ENCODE measurements at places on chromosomes 2 and 18.

DNA sequence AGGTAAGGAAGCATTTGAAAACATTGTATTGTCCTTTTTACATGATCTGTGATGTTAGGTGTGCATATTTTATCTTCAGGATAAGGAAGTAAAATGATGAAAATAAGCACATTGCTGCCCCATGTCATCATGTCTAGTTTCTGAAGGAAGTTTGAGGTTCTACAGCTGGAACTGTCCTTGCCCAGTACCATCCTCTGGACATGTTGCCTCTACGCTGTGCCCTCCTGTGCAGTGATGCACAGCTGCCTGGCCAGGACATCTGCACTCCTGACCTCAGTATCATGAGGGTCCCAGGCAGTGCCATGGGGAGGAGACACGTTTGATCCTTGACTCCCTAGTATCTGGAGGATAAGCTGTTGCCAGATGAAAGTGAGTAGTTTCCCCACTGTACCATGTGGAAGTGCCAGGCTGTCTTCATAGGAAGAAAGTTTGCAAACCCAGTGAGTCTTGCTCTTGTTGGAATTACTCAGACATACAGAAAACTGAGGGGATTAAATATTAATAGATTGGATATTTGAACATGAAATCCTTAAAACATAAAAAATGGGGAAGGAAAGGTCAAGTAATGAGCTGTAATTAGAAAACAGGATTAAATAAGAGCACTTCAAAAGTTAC lies 9.5 kb downstream of the ALKAL2 start:
- DNase-seq, result no peak

DNA sequence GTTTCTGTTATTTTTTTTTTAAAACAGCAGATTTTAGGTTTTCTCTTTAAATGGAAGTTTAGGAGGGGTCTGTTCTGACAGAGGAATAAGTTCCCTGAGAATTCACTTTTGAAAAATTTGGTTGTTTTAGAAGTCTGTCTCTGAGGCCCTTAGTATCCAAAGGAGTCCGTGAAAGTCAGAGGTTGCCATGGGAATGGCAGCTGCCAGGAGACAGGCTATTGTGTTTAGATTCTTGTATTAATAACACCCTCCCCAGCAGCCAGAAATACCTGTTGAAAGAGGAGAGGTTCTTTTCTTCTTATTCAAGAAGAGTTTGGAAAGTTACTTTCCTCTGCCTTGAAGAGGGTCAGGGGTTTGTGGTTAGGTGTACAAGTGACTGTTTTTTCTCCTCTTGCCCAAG lies 29.5 kb downstream of the TNP1 start:
- no peak for DNase-seq

DNA sequence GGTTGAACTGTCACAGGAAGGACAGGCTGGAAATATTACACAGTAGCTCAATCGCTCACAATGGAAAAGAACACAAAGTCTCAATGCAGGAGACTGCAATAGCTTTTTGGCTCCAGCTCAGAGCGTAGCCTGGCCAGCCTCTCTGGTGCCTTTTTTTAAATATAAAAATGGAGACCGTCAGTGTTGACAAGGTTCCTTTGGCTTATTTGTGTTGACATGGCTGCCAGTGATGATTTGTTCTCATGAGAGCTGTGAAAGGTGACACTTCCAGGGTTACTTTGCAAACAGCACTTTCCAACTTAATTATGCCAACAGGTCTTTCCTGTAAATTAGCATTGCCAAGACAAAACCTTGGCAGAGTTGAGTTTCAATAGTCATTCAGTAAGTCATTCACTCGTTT lies 70.8 kb downstream of the KCNE4 start:
- no peak for DNase-seq

DNA sequence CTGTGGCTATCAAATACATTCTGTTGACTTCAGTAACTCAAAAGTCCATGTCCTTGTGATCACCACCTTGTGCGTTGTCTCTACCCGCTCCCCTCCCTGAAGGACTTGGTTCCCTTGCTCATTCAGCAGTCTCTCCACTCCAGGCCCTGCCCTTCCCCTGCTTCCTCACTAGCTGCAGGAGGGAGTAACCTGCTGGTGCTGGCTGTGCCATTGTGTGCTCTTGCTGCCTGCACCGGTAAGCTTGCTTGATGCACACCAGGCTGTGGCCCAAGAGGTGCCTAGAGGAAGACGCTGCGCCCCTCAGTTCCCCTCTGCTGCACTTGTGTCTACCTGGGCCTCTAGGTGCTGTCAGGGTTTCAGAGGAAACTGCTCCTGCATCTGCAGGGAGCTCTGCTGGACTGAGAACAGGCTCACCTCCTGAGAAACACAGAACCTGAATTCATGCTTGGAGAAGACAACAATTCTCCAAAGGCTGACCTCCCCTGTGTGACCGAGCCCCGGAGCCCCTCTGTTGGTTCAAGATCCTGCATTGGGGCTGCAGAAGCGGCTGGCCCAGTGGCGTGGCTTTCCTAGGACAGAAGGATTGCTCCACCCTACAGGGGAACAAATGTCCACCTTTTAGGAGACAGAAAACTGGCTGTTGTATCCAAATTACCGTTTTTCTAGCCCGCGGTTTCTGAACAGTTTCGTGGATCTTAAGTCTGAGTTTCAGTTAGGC lies 33.6 kb downstream of the PTPRM start:
- no peak for DNase-seq

GRCh38 chr2:144603334-144603733 lies 83.4 kb upstream of the ZEB2 start:
- DNase-seq, result no peak

- DNase-seq, result no peak
These were observed 35.5 kb downstream of the DDX18 start for GRCh38 chr2:117850015-117850414.

DNA sequence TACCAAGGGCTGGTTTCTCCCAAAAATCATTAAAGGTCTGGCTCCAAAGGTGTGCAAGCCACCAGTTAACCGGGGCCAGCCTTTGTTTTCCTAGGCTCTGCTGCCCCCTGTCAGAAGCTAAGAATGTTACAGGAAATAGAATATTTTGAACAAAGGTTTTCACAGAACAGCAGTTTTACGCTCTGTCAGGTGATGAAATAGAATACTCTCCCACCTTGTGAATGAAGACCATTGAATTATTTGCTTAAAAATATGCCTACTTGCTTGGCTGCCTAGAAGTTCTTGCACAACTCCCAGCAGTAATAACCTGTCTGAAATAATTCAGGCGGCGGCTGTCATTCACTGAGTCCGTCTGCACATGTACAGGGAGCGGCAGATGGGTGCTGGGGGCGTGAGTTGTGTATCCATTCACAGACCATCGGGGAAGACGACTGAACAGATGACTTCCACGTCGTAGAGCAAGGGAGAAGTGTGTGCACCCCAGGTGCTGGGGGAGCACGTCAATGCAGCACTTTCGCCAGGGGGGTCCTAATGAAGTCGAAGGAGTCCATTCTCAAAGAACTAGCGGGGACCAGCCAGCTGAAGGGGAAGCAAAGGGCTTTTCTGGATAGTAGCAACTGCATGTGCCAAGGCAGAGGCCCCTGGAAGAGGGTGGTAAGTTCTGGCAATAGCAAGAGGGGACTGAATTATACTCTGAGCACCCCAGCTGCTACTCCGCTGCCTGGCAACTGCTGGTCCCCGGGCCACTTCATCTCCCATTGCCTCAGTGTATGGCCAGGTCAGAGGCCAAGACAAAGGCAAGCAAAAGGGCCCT lies 56.1 kb downstream of the SF3B1 start:
- no peak for DNase-seq

- DNase-seq, result no peak
These were observed 32.7 kb upstream of the RBM44 start for GRCh38 chr2:237765875-237766274.

- no peak for DNase-seq
These were observed 48.6 kb downstream of the LINC00305 start for GRCh38 chr18:64100116-64100922.

GRCh38 chr18:5582076-5582475 lies 38.3 kb upstream of the EPB41L3 start:
- no peak for DNase-seq

DNA sequence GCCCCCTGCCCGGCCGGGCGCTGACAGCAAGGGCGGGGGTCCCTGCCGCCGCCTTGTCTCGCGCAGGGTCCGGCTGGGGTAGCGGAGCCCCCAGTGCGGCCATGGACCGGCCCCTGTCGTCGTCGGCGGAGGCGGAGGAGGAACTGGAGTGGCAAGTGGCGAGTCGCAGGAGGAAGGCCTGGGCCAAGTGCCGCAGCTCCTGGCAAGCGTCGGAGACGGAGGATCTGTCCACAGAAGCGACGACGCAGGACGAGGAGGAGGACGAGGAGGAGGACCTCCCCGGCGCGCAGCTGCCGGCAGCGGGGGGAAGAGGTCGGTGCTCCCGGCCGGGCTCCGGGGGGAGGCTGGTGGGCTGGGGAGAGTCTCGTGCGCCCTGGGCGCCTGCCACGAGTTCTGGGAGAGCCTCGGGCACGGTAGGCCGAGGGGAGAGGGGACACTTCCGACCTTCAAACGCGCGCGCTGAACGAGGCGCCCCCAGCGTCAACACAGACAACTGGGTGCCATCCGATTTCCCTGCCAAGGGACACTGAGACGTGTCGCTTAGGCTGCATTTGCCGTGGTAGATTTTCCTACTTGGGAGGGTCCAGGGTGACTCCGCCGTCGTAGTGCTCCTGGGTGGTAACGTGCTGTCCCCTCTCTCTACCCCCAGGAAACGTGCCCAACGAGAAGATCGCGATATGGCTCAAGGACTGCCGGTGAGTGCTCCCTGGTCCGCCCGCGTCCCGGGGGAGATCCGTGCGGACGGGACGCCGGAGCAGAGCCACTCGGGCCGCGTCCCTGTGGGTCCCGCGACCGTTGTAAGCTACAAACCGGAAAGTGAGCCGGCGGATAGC lies 652 bp downstream of the ITPRID2 start:
- no peak for DNase-seq

DNA sequence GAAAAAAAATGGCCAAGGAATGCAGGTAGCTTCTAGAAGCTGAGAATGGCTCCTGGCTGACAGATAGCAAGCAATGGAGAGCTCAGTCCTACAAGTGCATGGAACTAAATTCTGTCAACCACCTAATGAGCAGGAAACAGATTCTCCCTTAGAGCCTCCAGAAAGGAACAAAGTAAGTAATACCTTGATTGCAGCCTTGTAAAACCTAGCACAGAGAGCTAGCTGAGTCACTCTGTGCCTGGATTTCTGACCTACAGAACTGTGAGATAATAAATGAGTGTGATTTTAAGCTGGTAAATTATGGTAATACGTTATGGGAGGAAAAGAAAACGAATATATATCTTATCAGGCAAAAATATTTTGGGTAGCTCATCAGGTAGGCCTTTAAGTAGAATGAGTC lies 7.4 kb upstream of the LNPK start:
- DNase-seq, result no peak

DNA sequence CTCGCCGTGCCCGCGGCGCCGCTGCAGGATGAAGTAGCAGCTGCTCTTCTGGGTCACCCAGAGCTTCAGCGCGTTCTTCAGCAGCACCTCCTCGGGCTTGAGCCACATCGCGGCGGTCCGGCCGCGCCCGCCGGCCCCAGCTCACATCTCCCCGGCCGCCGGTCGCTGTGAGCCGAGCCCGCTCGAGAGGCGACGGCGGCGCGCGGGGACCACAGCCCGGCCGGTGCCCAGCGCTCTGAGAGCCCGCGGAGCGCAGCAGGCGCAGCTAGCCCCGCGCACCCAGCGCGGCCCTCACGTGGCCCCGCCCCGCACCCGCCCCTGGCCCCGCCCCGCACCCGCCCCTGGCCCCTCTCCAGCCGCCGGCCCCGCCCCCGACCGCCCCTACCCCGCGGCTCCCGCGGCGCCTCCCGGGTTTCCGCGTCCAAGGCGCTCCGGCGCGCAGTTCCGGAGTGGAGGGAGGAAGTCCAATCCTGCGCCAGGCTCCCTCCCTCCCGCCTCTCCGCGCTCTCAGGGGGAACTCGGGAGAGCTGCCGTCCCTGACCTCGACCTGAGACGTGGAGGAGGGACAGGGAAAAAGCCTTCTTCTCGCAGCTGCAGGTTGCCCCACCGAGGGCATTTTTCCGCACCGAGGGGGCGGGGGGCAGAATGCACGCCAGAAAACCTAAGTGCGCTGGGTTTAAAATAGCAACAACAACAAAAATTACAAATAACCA lies at the start of gene TBC1D8:
Gene TBC1D8, minus strand, starts transcription at position 237 of the 713 bp plus-strand sequence. Its CDS starts 129 bp downstream, at position 108.
- DNase-seq, result peak; percentile 15

- no peak for DNase-seq
These were observed 95.4 kb upstream of the ZNF532 start for GRCh38 chr18:58769321-58769720.

- no peak for DNase-seq
These were observed 133.7 kb downstream of the RHBDD1 start for GRCh38 chr2:226969417-226970080.

DNA sequence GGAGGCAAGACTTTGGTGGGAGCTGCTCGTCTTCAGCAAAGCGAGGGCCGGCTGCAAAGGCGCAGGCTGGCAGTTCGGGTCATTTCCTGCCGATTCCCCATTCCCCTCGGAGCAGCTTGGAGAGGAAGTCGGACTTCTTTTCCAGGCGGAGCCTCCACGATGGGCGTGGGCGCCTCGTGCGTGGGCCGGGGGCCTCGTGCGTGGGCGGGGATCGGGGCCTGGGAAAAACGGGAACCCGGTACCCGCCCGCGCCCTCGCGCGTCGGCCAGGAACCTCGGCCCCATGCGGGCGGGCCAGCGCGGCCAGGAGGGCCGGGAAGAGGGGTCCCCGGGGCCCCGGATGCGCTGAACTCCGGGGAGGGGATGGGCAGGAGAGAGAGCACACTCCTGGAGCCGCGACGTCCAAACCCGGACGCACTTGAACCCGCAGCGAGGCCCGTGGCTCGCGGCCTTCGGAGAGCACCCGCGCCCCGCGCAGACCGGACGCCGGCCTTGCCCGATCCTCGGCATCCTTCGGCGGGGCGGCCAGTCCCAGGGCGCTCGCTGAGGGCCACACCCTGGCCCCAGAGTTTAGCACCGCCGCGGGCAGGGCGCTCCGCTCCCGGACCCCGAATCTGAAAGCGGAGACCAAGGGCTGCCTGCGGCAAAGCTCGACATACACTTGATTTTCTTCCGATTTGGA lies 368.4 kb downstream of the MTX2 start:
- DNase-seq, result no peak

GRCh38 chr18:79404567-79404910 lies 8.8 kb downstream of the NFATC1 start:
- DNase-seq, result no peak

DNA sequence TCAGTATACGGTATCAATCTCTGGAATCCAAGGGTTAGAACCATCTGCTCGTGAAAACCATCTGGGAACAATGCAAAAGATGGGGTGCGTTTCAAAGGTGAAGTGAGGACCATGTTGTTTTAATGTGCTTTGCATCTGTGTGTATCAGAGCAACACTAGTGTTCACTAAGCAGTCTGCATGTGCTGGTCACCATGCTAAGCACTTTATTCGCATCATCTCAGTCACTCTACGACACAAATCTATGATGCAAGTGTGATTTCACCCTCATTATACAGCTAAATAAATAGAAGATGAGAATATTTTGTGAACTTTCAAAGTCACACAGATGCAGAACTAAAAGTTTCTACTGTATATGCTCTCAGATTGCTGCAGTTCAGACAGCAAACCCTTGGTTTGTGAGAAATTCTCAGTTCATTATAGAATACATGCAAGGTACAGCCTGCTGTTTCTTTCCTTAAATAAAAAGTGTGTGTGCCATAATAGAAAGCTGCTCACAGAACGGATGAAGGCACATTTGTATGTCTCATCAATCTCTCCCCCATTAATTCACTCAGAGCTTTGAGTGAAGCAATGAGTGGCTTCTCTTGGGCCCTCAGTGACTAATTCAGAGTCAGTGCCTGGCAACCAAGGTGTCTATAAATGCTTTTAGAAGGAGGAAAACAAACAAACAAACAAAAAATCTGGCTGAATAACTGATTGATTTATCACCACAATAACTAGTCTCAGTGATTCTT lies 652.8 kb upstream of the SOX11 start:
- DNase-seq, result no peak

Measured in retinal pigment epithelial cell (primary cell).